Ecto neural progenitor cell (in vitro differentiated cells): ENCODE measurements at places on chromosomes 1 and 21.

GRCh38 chr1:159911326-159912070 is 11.5 kb upstream of the CFAP45 start:
- DNase-seq: no peak

- no peak for DNase-seq
Measured at GRCh38 chr1:2391931-2392509, 379 bp downstream of the RER1 start.

DNA sequence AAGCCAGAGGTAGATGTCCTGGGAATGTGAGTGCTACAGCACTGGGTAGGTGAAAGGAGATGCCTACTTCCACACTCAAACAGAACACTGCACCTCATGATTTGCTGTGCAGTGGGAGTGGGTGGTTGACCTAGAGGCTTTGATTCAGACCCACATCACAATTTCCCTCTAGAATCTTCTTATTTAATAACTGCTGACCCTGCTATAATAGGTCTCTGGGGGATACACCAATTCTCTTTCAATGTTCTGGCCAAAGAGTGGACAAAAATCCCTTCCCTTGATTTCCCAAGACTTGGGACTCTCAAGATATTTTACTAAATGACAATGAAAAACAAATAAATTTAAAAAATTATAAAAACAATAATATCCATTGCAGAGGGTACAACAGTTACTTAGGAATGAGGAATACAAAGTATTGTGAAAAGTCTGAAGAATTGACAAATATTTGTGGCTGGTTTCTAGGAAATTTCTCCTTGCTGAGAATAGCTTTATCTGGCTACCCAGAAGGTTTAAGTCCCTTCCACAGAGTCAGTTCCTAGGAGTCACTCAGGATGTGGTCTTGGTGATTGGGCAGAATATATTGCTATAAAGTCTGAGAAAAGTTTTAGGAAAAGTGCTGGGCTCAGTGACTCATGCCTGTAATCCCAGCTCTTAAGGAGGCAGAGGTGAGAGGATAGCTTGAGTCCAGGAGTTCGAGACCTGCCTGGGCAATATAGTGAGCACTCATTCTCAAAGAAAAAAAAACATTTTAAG is 2.4 kb upstream of the FCGR2A start:
- DNase-seq: no peak

GRCh38 chr1:180909462-180909976 is 3.2 kb upstream of the KIAA1614 start:
- no peak for DNase-seq

GRCh38 chr1:154809436-154810413 is 60.4 kb downstream of the KCNN3 start:
- DNase-seq: no peak

DNA sequence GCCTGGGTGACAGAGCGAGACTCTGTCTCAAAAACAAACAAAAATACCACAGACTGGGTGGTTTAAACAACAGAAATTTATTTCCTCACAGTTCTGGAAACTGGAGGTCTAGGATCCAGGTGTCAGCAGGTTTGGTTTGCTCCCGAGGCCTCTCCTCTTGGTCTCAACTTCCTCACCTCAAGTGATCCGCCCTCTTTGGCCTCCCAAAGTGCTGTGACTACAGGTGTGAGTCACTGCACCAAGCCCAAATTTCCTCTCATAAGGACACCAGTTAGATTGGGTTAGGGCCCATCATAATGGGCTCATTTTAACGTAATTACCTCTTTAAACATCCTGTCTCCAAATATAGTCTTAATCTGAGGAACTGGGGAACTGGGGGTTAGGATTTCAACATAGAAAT is 35.5 kb downstream of the MFSD2A start:
- no peak for DNase-seq

DNA sequence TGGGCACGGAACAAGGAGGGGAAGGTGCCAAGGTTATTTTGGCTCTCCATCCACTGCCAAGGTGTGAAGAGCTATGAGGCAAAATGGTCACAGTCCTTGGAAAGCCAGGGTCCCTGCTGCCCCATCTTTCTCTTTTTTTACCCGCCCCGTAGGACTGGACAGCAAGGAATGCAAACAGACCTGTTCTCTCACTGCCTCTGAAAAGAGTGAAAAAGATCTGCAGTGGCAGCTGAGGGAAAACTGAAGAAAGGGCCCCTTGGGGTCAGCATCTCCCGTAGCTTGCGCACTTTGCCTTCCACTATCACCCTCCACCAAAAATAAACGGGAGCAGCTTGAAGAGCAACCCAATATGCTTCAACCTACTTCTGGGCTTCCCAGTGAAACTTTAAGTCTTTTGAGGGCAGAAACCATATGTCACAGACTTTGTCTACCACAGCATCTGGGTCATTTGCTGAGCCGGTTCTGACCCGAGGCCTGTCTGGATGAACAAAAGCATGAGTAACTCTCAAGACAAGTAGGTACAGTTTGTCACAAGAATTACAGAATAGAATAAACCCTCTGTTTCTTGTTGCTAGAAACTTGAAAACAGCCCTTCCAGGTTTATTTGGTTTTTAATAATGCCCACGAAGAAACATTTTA is 9.4 kb upstream of the KIF14 start:
- no peak for DNase-seq

DNA sequence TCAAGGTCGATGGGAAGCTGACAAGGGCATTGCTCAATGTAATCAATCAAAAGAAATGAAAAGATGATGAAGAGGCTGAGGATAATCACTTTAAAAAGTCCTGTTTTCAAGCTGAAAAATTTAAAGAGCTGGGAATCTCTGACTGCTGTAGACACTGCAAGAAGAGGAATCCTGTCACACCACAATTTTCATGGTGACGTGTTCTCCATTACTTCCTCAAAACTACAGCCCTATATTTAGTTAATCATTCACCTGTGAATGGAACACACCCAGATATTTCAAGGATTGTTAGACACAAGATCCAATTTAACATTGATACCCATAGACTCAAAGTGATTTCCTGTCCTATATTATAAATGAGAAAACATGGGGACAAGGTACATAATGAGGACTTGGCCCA is 1048.3 kb downstream of the AMY1C start:
- DNase-seq: no peak

DNA sequence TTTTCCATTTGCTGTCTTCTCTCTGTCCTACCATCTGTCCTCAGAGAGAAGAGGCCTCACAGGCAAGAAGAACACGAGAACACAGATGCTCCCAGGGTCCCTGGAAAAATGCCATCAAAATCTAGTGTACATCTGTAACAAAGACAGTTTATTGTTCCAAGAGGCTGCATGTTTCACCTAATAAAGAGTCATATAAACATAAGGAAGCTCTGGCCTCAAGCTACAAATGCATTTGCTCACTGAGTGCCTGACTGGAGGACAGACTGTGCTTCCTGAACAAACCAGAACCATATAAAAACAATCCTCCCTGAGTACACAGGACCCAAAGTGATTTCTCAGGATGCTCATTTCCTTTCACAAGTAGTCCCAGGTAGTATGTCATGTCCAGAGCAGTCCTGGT is 76.3 kb upstream of the SLC44A3 start:
- no peak for DNase-seq

DNA sequence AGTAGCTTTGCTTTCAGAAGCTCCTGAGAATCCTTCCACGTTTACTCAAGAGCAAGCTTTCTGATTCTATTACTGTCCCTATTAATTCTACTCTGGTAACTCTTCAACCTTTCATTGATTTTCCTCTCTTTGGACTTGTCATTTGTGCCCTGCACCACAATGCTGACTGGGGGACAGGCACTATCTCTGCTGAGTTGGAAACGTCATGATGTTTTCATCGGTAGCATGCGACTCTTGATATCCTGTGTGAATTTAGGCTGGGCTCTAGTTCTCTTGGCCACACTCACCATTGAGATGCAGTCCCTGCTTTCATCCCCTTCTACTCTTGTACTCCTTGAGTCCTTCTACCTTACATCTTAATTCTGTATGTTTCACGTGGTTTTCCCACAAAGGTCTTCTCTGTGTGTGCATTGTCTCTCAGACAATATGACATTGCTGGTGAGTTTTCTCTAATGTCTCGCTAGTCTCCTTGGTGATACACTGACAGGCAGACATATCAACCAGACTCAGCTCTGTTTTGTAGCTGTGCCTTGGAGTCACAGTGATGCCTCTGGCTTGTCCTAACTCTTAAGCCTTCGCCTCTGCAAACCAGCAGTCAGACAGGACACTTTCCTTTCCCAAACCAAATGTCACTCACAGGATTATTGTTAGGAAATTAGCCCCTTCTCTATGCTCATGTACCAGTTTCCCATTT is 223.6 kb upstream of the ADGRL2 start:
- DNase-seq: no peak

- DNase-seq: no peak
Measured at GRCh38 chr1:241916196-241916595, 41.4 kb upstream of the BECN2 start.
